ENCODE measurements at places on chromosomes 12 and 14.

- DNase-seq: no peak
Measured at GRCh38 chr12:101064721-101065120, 145.3 kb downstream of the SLC5A8 start.

DNA sequence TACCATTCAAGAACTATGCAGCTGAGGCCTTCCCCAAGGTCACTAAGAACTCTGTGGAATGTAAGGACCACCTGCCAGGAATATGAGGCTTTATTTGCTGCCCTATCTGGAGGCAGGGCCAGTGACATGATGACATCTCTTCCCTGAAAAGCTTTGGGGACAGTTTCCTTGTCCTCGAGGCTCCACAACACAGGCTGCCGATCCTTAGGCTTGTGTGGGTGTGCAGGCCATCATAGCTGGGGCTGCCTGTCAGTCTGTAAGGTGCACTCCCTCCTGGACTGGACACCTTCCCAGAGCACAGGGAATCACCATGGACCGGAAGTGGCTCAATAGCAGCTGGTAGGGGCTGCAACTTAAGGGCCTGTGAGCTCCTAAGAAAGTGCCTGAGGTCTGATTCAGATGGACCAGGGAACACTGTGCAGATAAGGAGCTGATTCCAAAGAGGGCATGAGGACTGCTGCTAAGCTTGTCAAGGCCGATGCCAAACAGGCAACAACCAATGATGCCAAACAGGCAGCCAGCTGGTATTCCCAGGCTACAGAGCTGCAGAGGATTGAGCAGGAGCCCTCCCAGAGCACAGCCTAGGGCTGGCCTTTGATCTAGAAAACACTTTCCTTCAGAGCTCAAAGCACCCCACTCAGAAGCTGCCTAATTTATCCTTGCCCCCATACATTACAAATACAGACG lies 84.3 kb downstream of the CRACR2A start:
- DNase-seq: no peak

DNA sequence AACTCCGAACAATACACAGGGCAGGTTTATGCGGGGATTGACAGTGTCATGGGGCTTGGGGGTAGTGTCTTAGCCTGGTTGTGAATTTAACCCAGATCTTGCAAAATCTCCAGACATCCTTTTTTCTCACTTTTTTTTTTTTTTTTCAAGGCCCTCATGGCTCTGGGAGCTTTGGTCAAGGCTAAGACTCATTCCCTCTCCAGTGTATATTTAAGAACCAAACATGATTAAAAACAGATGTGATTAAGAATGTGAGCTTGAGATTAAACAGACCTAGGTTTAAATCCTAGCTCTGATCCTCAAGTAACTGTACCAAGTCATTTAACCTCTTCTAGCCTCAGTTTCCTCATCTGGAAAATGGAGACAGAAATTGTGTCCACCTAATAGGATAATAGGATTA lies 151.7 kb upstream of the FUT8 start:
- no peak for DNase-seq

DNA sequence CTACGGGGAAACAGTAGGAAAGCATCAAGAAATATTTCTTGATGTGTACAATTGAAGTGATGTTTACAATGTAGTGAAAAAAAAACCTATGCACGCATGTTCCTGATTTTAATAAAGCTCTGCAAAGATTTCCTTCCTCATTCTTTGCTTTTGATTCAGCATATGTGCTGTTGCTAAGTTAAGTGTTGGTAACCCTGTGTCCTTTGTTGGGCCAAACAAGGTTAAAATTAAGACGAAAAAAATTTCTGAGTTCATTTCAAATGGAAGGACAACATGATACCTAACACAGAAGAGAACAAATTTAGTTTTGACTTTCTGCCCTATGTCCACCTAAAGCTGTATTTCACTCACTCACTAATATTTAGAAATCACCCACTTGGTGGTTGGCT lies 62.8 kb downstream of the PPP2R5C start:
- peak; percentile 73 for DNase-seq

DNA sequence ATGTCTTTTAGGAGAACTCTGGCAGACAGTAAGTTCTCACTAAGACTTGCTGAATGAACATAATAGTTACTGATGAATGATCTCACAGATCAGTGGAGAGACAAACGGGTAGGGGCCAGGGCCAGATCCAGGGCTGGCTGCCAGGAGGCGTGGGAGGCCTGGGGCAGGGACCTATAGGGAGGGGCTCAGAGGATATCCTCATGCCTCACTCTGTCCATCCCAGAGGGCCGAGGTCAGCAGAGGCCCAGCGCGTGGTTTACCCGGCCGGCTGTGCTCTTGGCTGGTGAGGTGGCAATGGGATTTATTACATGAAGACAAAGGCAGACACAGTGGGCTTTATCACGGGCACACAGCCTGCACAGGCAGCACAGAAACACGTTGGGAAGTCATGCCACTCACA lies 85.4 kb downstream of the CHGA start:
- no peak for DNase-seq

GRCh38 chr12:9673404-9674225 lies 4.1 kb downstream of the CLEC2D start:
- peak; percentile 8 for DNase-seq

DNA sequence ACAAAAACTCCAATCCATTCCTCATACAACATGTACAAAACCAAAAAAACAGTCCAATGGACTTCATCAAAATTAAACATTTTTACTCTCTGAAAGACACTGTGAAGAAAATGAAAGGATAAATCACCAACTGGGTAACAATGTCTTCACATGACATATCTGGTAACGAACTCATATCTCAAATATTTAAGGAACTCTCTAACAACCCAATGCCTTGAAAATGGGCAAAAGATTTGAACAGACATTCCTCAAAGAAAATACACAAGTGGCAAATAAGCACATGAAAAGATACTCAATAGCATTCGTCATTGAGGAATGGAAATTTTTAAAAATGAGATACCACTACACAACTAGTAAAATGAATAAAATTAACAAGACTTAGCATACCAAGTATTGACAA lies 198.7 kb upstream of the RASSF8 start:
- DNase-seq: no peak
